ELR (cell line): ENCODE measurements at places on chromosomes 16 and 17.

GRCh38 chr17:15957206-15957605, 12.3 kb downstream of the ADORA2B start:
- peak; percentile 59 for DNase-seq

GRCh38 chr17:30379903-30380381, 1.2 kb downstream of the CPD start:
- peak; percentile 48 for DNase-seq

GRCh38 chr17:59756236-59756818, 48.9 kb downstream of the VMP1 start:
- DNase-seq = peak; percentile 95

DNA sequence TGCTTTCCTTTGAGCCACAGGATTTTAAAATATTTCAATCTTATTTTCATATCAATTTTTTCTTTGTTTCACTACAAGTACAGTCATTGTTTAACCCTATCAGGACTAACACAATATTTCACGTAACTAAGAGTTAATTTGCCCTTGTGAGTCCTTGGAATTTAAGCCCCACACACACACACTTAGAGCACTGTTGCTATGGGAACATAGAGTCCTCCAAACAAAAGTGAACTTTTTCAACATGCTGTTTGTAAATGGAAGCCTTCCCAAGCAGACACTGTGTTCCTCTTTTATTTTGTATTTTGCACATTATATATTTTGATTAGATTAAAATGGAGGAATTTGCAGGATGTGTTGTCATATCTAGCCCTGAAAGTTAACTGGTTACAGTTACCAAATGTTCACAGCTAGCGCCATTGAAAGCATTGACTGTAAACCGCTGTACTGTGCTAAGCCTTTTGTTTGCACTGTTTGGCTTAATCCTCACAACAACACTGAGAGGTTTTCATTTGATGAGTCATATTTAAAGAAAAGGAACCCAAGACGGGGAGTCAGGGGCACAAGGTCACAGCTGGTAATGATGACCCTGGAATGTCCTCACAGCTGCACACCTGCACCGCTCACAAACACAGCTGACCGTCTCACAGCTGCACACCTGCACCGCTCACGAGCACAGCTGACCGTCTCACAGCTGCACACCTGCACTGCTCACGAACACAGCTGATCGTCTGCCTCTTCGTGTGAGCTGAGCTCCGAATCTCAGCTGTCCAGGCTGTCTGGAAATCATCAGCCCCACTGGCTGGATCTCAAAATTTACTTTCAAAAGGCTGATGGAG, 6.3 kb downstream of the HSBP1 start:
- DNase-seq = peak; percentile 50

DNA sequence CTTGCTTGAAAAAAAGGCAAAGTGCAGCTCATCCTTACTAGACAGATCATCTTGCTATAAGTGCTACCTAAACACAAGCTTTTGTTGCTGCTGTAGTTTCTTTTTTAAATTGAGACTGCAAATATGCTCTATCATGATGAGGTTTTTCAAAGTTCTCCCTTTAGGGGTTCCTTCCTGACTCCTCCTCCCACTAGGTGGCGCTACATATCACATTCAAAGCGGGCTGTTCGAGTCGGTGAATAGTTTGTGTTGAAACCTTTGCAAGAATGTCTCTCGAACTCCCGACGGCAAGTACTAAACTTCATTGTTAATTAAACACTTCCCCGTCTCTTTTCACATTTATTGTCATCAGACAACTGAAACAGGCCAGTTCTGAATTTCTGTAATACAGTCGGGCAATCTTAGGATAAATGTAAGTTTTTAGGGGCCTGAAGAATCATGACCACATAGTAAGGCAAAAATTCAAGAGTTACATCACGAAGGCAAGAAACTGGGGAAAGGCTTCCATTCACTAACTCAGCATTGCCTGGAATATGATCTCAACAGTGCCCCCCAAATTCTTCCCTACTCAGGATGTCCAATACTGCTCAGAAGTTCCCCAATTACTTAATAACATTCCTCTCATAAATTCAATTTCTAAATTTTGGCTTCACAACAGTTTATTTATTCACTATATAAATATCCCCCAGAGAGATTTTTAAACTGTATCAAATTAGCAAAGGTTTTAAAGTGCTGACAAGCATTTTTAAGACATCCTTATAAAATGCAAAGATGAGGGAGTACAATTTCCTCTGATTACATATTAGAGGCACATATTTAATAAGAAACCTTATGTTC, 6.7 kb downstream of the HS3ST3A1 start:
- peak; percentile 89 for DNase-seq

GRCh38 chr17:4475463-4475862, 23.2 kb upstream of the SPNS2 start:
- no peak for DNase-seq

DNA sequence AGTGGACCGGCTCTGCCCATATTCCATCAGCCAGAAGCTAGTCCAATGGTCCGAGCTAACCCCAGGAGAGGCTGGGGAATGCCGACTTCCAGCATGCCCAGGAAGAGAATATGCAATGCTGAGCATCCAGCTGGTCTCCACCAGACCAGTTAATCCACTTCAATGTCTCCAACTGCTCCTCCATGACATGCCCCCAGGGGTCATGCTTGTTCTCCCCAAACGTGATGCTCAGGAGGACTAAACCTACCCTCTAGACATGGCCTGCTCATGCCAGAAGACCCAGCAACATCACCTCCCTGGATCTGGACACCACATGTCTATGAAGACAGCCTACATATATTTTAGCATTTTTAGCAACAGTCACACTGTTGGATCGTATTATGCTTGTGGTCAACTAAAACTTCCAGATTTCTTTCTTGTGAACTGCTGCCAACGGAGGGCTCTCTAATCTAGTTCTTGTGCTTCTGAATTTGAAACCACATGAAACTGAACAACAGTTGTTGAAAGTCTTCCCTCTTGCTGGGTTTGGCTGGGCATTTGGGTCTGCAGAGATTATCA, 245.1 kb downstream of the SOX9 start:
- no peak for DNase-seq

DNA sequence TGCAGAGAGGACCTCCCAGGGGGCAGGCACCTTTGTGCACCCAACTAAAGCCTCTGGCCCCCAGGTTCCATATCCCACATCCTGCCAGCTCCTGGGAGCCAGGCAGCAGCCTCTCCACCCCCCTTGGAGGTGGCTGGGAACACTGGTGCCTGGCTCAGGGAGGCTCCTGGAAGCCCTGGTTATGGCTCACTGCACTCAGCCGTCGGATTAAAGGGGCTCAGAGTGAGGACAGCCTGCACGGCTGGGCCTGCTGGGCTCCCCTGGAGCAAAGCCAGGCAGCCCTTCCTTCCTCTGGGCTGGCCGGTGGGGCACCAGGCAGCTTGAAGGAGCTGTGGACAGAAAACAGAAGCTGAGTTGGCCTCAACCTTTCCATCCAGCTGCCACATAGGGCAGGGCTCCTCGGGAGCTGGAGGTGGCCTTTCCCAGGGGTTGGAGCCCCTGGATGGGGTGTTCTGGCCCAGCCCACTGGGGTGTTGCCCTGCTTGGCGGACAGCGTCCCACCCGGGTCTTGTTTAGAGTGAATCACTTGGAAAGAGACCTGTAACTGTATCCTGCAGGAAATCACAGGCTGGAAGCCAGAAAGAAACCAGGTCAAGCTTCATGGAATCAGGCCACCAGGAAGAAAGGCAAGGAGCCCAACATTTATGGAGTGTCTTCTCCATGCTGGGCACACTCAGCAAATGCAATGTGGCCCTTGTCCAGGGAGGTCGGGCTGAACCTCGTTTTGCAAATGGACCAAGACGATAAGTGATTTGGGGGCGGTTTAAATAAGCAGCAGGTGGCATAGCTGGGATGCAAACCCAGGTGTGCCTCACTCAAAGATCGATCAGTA, 253.3 kb downstream of the SOX9 start:
- no peak for DNase-seq

DNA sequence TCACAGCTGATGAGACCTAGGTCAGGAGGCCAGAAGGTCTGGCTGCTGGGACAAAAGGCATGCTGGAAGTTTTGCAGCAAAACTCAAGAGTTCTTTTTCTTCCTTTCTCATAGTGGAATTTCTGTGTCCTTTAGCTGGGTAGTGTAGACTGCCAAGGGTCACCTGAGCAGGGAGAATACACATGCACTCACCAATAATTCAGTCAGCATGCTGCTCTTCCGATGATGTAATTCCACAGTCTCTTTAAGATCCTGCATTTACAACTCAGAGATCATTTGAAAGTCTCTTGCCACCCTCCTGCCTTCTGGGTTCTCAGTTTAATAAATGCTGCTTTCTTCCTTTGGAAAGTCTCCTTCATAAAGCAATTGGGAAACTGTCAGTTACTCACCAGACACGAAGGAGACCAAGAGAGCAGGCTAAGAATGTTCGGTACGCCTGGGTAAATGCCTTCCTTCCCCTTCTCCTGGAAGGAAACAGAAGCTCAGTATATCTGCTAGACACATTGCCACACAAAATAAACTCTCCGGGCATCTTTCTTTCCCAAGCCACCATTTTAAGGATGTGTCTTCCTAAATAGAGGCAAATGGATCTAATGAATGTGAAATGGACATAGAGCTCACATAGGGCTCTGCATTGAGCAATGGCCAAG, 473.1 kb downstream of the GRIN2A start:
- DNase-seq = no peak

- DNase-seq = no peak
Observed at GRCh38 chr17:43839670-43840108, 6.7 kb upstream of the MPP3 start.

- no peak for DNase-seq
Observed at GRCh38 chr17:17795296-17795695, 41.5 kb downstream of the SREBF1 start.

GRCh38 chr16:88507231-88507743, 54.2 kb downstream of the ZFPM1 start:
- DNase-seq = peak; percentile 18

- no peak for DNase-seq
Observed at GRCh38 chr16:3127745-3128144, 7.1 kb upstream of the ZNF213 start.

- no peak for DNase-seq
Observed at GRCh38 chr17:76599694-76600460, 14.2 kb upstream of the ST6GALNAC2 start.

GRCh38 chr17:76816590-76817135, 51.5 kb upstream of the MGAT5B start:
- DNase-seq = peak; percentile 74

DNA sequence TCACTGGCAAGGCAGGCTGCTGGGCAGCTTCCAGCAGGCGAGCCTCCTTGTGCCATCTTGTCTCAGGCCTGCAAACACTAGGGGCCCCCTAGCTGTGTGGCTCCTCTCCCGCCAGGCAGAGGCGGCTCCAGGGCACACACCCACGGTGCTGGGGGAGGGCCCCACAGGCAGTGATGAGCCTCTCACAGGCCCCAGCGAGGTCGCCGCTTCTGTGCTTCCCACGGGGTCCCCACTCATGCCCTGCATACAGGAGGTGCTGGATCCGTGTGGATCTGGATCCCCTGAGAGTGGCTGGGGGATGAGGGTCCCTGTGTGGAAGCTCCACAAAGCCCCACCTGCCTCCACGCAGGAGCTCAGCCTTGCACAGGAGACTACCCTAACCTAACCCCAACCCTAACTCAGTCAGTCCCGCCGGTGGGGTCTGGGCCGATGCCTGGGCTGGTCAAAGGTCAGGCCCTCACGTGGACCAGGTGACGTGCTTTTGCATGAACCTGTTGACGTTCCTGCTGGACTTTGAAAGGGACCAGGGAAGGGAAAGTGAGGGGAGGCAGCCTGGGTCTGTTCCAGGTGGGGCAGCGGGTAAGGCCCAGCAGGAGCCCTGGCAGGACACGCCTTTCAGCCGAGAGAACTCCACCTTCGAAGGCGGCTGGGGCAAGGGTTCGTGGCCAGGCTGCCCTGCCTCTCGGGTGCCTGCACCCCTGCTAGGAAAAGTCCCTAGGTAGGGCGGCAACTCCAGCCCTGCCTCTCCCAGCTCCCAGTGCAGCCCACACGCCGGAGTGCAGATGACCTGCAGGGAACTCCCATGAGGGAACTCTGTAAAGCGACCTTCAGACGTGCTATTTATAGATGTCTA, 5.2 kb downstream of the SECTM1 start:
- DNase-seq = no peak

- DNase-seq = no peak
Observed at GRCh38 chr16:24935336-24935735, 79.8 kb downstream of the ARHGAP17 start.

GRCh38 chr16:13999071-13999894, 71.8 kb upstream of the MRTFB start:
- no peak for DNase-seq

- peak; percentile 97 for DNase-seq
Observed at GRCh38 chr17:28347261-28347891, 10.0 kb downstream of the POLDIP2 start.

DNA sequence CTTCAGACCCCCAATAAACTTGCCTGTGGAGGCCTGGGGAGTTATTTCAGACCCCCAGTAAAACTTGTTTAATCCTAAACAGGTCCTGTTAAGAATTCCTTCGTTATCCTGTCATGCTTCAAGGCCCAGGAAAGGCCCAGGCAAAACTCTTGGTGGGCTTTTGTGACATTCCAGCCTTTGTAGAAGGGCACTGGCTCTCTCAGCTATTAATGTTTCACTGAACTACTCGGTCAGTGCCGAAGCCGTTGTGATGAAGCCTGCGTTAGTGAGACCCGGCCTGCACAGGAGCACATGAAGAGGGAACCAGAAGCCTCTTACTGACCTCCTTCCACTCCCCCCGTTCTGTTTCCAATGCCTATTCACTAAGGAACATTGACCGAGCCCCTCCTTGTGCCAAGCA, 47.4 kb upstream of the PLCG2 start:
- no peak for DNase-seq
